Stimulated activated CD4-positive, alpha-beta T cell treated with anti-CD3 and anti-CD28 coated beads, Interleukin-12 subunit alpha, Interleukin-12 subunit beta, amount 100 ng/mL, for 4 hours (primary cell): ENCODE measurements at places on chromosomes 5 and 9.

DNA sequence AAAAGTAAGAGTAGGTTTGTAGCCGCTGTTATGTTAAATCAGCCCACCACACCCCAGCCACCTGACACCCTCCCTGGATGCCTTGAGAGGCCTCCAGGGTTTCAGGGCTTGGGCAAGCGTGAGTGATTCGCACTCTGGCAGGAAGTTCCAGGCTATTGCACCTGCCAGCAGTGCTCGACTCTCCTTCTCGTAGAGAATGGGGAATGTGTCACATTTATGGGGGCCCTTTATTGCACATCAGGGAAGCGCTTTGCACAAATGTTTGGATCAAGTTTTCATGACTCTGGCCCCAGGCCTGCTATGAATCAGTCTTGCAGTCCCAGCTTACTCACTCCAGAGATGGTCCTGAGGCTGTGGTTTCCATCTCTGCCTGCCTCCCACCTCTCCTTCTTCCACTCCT, 66.1 kb upstream of the ADRA1B start:
- no peak for DNase-seq

GRCh38 chr5:45098483-45098882, 289.7 kb downstream of the MRPS30 start:
- DNase-seq: no peak

DNA sequence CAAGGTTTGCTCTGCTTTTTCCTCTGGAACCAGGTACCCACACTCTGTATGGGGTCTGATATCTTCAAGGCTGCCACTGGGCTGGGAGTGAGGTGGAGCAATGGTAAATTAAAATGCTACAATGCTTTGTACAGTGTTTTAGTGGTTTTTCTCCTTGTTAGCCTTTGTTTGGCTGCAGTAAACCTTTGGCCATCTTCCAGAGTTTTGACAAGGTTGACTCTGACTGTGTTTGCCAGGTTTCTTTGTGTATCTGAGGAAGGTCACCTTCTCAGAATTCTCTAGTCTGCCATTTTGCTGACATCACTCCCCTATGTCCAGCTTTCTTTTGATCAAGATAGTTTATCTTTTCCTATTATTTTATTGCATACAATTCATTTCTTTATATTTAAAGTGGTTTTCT, 11.2 kb downstream of the SPATA31D1 start:
- no peak for DNase-seq

GRCh38 chr5:133773247-133774202, 161.2 kb upstream of the FSTL4 start:
- DNase-seq: no peak

DNA sequence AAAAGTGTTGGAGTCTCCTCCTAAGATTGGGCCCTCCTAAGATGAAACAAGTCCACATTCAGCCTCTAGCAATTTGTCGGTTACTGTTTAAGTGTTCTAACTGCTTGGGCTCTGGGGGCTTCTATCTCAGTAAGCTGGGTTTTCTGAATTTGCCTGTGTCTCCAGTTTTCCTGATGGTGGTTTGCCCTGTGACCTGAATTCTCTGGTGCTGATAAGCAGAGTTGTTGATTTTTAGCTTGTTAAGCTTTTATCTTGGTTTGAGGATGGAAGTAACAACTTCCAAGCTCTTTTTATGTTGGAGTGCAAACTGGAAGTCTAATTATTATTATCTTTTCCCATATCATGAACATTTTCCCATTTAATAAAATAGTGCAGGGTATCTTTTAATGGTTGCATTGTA, 30.9 kb downstream of the HSD17B4 start:
- no peak for DNase-seq

DNA sequence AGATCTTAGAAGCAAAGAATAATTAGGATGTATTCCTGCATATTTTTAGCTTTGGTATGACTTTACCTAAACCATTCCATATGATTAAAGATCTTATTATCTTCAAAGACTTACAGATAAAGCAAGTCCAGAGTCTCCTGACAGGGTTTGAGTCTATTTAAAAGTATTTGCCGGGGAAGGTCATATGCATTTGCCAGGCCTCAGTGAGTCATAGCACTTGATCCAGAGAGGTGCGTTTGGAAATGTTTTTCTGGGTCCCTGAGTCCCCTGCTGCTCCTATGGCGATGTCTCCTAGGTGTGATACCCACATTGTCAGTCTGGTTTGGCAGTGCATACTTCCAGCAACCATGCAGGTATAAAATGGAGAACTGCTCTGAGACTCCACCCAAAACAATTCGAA, 217.0 kb downstream of the FBXL7 start:
- DNase-seq: no peak

GRCh38 chr9:130539420-130540223, 39.8 kb upstream of the FUBP3 start:
- DNase-seq: no peak

DNA sequence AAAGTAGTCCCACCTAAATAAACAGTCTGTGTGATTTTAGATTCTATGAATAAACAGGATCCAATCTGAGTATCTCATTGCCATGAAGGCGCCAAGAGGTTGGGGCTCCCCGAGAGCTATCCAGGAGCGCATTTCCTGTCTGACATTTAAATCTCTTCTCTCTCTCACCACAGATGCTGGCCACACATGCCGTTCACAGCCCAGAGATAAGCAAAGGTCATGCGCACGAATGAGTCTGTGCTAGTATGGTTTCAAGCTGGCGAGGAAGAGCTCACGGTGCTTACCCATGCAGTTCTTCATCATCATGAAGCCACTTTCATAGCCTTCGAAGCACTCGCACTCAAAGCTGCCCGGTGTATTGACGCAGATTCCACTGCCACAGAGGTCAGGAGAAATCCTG, 199.4 kb downstream of the FBN2 start:
- no peak for DNase-seq

- peak; percentile 6 for DNase-seq
Observed at GRCh38 chr5:171342362-171343111, 33.5 kb downstream of the TLX3 start.

GRCh38 chr9:78606001-78606379, 309.1 kb downstream of the PSAT1 start:
- DNase-seq: no peak

GRCh38 chr9:132631685-132632084, 38.1 kb downstream of the DDX31 start:
- DNase-seq: no peak

- DNase-seq: no peak
Observed at GRCh38 chr5:178238711-178239592, 6.3 kb upstream of the PHYKPL start.

- DNase-seq: no peak
Observed at GRCh38 chr5:135448791-135449507, 1.8 kb upstream of the DCANP1 start.

DNA sequence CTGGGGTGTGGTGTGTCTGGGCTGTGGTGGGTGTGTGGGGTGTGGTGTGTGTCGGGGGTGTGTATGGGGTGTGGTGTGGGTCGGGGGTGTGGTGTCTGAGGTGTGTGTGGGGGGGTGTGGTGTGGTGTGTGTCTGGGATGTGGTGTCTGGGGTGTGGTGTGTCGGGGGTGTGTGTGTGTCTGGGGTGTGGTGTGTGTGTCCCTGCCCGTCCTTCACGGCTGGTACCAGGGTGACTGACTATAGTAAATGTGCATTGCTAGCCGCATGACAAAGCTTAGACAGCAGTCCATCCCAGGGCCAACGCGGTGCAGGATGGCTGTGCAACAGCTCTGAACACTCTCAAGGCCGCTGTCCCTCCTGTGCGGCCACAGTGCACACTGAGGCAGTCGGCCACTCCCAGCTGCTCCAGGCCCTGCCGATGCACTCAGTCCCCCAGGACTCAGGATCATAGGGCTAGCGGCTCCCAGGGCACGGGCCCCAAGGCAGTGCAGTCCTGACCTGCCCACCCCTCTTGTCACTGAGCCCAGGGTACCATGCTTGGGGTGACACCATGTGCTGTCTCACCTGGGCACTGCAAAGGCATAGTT, 54.0 kb downstream of the SECISBP2 start:
- no peak for DNase-seq

DNA sequence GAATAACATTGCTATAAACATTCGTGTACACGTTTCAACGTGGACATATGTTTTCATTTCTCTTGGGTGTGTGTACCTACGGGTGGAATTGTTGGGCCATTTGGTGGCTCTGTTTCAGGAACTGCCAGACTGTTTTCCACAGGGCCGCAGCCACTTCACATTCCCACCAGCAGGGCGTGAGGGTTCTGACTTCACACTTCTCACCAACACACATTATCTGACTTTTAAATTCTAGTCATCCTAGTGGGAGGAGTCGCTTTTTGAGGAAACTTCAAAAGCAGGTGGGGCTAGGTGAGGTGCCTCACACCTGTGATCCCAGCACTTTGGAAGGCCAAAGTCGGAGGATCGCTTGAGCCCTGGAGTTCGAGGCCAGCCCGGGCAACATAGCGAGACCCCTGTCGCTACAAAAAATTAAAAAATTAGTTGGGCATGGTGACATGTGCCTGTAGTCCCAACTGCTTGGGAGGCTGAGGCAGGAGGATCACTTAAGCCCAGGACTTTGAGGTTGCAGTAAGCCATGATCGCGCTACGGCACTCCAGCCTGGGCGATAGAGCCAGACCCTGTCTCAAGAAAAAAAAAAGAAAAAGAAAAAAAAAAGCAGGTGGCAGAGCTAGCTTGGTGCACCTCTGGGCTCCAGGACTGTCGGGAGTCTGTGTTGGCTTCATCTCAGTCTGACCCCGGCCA, 28.5 kb downstream of the TSPAN17 start:
- DNase-seq: no peak

DNA sequence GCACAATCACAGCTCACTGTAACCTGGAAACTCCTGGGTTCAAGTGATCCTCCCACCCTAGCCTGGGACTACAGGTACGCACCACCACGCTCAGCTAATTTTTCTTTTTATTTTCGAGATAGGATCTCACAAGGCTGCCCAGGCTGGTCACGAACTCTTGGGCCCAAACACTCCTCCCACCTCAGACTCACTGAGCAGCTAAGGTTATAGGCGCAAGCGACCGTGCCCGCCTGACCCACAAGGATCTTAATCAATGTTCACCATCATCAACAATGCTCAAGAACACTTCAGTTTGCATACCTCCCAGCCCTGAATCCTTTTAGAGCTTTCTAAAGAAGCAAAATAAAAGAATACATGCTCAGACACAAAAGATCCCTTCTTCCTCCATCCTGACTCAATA, 13.2 kb downstream of the ETF1 start:
- no peak for DNase-seq

- DNase-seq: no peak
Observed at GRCh38 chr9:38145526-38146053, 76.6 kb upstream of the SHB start.

DNA sequence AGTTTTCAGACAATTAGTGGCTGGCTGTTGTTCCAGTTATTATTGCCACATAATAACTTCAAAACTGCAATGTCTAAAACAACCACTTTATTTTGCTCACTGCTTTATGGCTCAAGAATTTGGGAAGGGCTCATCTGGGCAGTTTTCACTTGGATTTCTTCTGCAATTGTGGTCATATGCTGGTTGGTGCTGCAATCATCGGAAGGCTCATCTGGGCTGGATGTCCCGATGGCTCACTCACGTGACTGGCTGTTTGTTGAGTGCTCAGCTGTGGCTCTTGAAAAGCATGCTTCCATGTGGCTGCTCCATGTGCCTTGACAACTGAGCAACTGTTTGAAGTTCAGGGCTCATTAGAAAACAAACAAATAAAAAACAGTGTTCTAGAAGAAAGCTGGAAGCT, 1032.5 kb downstream of the DTWD2 start:
- DNase-seq: no peak

- DNase-seq: no peak
Observed at GRCh38 chr5:132491368-132492364, 1.1 kb upstream of the IRF1 start.

DNA sequence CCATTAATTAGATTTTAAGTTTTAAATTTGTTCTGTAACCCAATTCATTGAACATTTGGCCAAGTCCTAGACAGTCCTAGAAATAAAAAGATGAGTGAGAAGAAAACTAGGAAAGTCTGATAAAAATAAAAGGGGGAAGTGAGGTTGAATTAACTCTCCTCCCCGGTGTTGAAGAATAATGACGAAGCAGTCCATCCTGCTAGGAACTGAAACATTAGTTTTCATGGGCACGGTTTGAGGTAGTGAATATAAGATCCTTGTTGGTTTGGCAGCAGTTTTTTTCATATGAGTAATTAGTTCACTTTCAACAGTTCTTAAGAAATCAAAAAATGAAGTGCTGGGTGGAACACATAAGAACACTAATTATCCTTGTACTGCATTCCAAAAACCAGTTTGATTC, 103.1 kb downstream of the MTREX start:
- DNase-seq: no peak

DNA sequence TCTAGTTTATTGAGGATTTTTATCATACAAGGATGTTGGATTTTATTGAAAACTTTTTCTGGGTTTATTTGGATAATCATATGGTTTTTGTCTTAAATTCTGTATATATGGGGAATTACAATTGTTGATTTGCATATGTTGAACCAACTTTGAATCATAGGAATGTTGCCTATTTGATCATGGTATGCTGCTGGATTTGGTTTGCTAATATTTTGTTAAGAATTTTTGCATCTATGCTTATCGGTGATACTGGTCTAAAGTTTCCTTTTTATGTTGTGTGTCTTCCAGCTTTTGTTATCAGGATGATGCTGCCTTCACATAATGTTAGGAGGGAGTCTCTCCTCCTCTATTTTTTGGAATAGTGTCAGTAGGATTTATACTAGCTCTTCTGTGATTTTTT, 745.0 kb downstream of the PRELID2 start:
- no peak for DNase-seq
